ENCODE measurements at places on chromosomes 16 and 17. TPM values are rescaled to one million over a fixed set of nuclear protein-coding genes. Genes with fewer than 3 reads are reported as not detected.
A peak's percentile ranks its signal among the peaks of the same experiment; 100 is the strongest.

- DNase-seq = peak; percentile 37
- no peak overlapping the region for H3K4me3 ChIP-seq
- H3K4me1 ChIP-seq = no peaks in the 10 kb centered on the region
- no peak overlapping the region for H3K27ac ChIP-seq
- peaks cover 2% of the 10 kb centered on the region for H3K27me3 ChIP-seq
Observed at GRCh38 chr17:1137465-1137894, 42.3 kb downstream of the ABR start.

DNA sequence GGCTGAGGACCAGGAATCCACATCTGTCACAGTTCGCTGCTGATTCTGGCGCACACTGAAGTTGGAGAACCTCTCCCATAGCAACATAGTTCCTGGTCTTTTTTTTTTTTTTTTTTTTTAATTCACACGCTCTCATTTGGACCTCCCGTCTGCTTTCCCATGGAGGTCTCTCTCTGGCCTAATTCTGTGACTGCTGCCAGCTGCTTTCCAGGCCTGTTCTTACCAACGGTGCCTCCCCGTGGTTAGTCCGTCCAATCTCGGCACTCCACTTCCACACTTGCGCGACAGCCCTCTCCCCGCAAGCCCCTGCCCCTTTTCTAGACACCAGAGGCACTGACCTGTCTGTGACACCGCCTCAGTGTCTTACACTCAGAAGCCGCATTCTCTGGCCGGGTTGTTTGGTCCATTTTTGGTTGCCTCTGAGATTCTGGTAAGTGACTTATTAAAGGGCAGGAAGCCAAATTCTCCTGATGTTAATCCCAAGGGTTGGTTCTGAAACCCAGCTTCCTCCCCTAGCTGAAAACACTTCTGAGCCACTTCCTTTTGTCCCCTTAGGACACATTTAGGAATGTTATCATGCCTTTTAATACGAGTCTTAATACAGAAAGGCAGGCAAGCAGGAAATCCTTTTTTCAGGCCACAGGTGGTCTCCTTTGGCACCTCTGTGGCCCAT is 1.1 kb upstream of the AKTIP start:
- peaks cover 19% of the 10 kb centered on the region for H3K36me3 ChIP-seq
- peak; percentile 37 for DNase-seq
- H3K4me1 ChIP-seq = peaks cover 43% of the 10 kb centered on the region
- H3K27ac ChIP-seq = peak overlapping the region; percentile 93
- peak overlapping the region; percentile 87 for H3K4me3 ChIP-seq

GRCh38 chr17:28655160-28655559 is 6.5 kb downstream of the SDF2 start:
- H3K36me3 ChIP-seq = peaks cover 37% of the 10 kb centered on the region
- no peak overlapping the region for H3K27ac ChIP-seq
- H3K4me3 ChIP-seq = no peak overlapping the region

The TSPOAP1 gene
- 57.5 TPM for total RNA-seq

The SETD1A gene
- total RNA-seq = 26.6 TPM

- no peak overlapping the region for H3K4me3 ChIP-seq
- DNase-seq = no peak
- H3K36me3 ChIP-seq = peaks cover 42% of the 10 kb centered on the region
- H3K4me1 ChIP-seq = peaks cover 42% of the 10 kb centered on the region
- peak overlapping the region; percentile 20 for H3K27ac ChIP-seq
Observed at GRCh38 chr17:57595947-57596695, 149.0 kb downstream of the CCDC182 start.

DNA sequence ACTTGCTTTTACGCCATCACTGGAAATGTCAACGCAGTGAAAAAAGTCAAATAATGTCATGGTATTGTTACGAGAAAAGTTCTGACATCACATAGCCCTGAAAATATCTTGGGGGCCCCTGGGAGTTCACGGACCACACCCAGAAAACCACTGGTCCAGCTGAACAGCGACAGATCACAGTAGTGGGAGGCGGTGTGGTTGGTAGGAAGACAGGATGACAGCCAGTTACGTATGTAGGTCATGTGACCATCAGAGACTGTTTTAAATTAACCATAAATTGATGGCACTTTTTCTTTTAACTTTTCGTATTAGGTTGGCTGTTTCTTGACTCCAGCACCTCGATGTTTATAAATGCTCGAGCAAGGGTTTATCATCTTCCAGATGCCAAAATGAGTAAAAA is 11.9 kb downstream of the ERCC4 start:
- H3K36me3 ChIP-seq = peaks cover 24% of the 10 kb centered on the region
- no peaks in the 10 kb centered on the region for H3K27me3 ChIP-seq
- DNase-seq = no peak
- H3K27ac ChIP-seq = no peak overlapping the region

The SMPD3 gene
- total RNA-seq = 4.1 TPM

The TEX14 gene
- total RNA-seq = 0.50 TPM

DNA sequence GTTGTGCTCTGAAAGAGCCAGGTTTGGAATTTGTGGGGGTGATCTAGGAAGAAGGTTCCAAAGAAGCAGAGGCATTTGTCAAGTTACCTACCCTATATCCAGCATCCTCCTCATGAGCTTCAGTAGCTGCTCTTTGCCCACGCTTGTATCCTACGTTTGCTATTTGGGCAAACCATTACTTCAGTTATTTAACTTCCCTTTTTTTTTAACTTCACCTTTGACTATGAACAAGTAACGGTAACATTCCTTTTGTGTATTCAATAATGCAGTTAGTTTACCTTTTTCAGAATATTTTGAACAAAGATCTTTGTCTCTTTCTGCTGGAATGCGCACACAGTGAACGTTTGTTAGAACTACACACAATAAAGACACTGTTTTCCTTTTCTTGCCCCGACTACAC is 41.5 kb downstream of the CYB5B start:
- no peaks in the 10 kb centered on the region for H3K27me3 ChIP-seq
- no peak for DNase-seq
- H3K27ac ChIP-seq = peak overlapping the region; percentile 73
- peaks cover 59% of the 10 kb centered on the region for H3K4me1 ChIP-seq
- no peak overlapping the region for H3K4me3 ChIP-seq
- H3K36me3 ChIP-seq = peaks cover 29% of the 10 kb centered on the region

The CCDC154 gene
- total RNA-seq = 1.9 TPM

GRCh38 chr16:30983898-30984610 is 953 bp upstream of the HSD3B7 start:
- H3K27me3 ChIP-seq = no peaks in the 10 kb centered on the region
- no peak overlapping the region for H3K4me3 ChIP-seq
- peaks cover 9% of the 10 kb centered on the region for H3K4me1 ChIP-seq
- no peak for DNase-seq
- H3K27ac ChIP-seq = no peak overlapping the region

The ZFP90 gene
- total RNA-seq = 37.8 TPM

GRCh38 chr16:90019543-90020259 is 445 bp upstream of the DBNDD1 start:
- peaks cover 27% of the 10 kb centered on the region for H3K27me3 ChIP-seq
- H3K27ac ChIP-seq = no peak overlapping the region
- peak overlapping the region; percentile 56 for H3K4me3 ChIP-seq
- H3K4me1 ChIP-seq = peaks cover 19% of the 10 kb centered on the region

GRCh38 chr17:2090210-2090641 is 35.3 kb downstream of the HIC1 start:
- H3K36me3 ChIP-seq = peaks cover 36% of the 10 kb centered on the region
- H3K4me3 ChIP-seq = peak overlapping the region; percentile 84
- DNase-seq = peak; percentile 30

DNA sequence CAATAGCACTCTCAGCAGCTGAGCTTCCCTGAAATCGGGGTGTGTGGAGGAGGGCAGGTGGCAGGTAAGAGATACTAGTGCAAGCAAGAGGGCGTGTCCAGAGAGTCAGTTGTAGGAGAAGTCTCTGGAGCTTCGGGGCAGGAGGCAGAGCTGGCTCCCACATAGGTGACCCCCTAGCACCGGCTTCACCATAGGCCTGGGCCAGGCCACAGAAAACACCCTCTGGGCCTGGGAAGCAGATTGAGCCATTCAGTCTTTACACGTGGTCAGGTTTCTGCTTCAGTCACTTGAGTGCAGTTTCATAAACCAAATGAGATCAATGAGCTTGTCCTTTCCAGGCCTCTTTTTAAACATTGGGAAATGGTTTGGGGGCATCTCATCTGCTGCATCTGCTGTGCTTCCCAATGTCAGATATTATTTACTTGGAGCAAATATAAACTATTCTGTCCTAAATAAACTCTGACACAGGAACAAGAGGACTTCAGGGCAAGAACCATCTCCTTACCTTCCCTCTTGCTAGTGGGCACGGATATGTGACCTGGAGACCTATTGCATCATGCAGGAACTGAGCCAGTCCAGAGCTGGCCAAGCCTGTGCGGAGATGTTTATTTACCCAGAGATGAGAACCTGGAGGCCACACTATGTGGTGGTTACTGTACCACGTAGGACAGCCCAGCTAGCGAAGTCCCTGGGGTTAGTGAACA is 16.1 kb downstream of the CCR7 start:
- no peaks in the 10 kb centered on the region for H3K27me3 ChIP-seq
- H3K36me3 ChIP-seq = peaks cover 47% of the 10 kb centered on the region
- peak; percentile 18 for DNase-seq
- H3K4me1 ChIP-seq = peaks cover 91% of the 10 kb centered on the region

DNA sequence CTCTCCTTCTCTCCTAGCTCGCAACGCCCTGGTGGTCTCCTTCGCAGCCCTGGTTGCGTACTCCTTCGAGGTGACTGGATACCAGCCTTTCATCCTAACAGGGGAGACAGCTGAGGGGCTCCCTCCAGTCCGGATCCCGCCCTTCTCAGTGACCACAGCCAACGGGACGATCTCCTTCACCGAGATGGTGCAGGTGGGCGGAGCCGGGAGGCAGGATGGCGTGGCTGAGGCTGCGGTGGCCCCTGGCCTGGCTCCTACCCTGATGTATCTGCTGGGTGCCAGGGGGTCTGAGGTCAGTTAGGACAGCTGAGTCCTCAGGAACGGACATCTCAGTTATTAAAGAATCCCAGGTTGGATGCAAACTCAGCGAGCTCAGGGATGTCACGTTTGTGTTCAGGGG is 16.7 kb downstream of the SLC26A11 start:
- H3K4me1 ChIP-seq = no peaks in the 10 kb centered on the region
- H3K27ac ChIP-seq = no peak overlapping the region
- H3K36me3 ChIP-seq = peaks cover 15% of the 10 kb centered on the region
- H3K4me3 ChIP-seq = no peak overlapping the region

- H3K27ac ChIP-seq = no peak overlapping the region
- no peak overlapping the region for H3K4me3 ChIP-seq
- DNase-seq = no peak
- H3K27me3 ChIP-seq = peaks cover 2% of the 10 kb centered on the region
Observed at GRCh38 chr16:57815987-57816745, 13.9 kb upstream of the KIFC3 start.

DNA sequence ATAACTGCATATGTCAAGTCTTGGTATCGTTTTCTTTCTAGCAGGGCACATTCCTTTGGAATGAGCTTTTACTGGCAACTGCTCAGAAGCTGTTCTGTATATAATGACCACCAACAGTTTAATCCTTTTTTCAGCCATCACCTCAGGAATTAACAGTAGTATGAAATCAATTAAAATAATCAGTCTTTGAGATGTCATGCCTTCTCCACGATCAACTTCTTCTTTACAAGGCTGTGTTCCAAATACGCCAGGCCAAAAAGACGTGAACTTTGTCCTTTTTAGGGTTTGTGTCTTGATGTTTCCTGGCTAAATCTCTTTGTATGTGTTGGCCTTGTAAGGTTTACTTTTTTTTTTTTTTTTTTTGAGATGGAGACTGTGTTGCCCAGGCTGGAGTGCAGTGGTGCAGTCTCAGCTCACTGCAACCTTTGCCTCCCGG is 54.9 kb downstream of the ABCC1 start:
- H3K4me3 ChIP-seq = no peak overlapping the region
- H3K4me1 ChIP-seq = peaks cover 26% of the 10 kb centered on the region
- H3K27ac ChIP-seq = no peak overlapping the region
- no peaks in the 10 kb centered on the region for H3K27me3 ChIP-seq
- H3K36me3 ChIP-seq = peaks cover 30% of the 10 kb centered on the region
- DNase-seq = no peak

The PERCC1 gene
- not detected for total RNA-seq

The ATMIN gene
- total RNA-seq = 28.3 TPM

- H3K27me3 ChIP-seq = no peaks in the 10 kb centered on the region
- H3K36me3 ChIP-seq = no peaks in the 10 kb centered on the region
- no peaks in the 10 kb centered on the region for H3K4me1 ChIP-seq
- no peak overlapping the region for H3K27ac ChIP-seq
Observed at GRCh38 chr16:51508490-51509212, 357.6 kb upstream of the SALL1 start.

The HBM gene
- total RNA-seq = not detected

DNA sequence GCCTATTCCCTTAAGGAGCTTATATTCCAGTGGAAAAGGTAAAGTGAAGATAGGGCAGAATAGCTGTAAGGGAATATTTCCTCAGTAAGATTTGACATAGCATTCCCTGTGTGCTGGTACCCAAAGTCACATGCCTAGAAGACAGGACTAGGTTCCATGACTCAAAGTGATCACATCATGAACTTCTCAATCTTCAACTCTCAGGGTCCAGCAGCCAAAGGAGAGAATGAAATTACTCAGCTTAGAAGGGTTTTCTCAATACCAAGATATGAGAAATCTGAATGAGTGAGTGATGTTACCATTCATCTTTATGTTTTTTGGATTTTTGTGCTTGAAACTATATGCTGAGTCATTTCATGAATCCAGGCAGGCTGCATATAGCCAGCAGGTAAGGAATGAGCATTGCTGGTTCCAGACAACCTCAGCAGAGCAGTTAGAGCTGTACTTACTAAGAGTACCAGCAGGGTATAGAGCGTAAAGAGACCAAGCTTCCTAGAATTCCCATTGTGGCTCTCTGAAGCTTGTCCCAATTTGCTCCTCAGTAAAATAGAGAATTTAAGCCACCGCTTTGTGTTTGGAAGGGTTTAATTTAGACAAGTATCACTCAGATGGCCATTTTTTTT is 91.1 kb downstream of the ANKFN1 start:
- DNase-seq = no peak
- H3K4me3 ChIP-seq = no peak overlapping the region
- H3K36me3 ChIP-seq = no peaks in the 10 kb centered on the region

- H3K27me3 ChIP-seq = no peaks in the 10 kb centered on the region
- no peak overlapping the region for H3K4me3 ChIP-seq
- peaks cover 20% of the 10 kb centered on the region for H3K36me3 ChIP-seq
- H3K4me1 ChIP-seq = peaks cover 25% of the 10 kb centered on the region
- H3K27ac ChIP-seq = no peak overlapping the region
Observed at GRCh38 chr16:50178491-50178941, 25.4 kb downstream of the TENT4B start.

The GNG13 gene
- not detected for total RNA-seq
